Fibroblast of upper back skin (primary cell): ENCODE measurements at places on chromosomes 1 and 21.

DNA sequence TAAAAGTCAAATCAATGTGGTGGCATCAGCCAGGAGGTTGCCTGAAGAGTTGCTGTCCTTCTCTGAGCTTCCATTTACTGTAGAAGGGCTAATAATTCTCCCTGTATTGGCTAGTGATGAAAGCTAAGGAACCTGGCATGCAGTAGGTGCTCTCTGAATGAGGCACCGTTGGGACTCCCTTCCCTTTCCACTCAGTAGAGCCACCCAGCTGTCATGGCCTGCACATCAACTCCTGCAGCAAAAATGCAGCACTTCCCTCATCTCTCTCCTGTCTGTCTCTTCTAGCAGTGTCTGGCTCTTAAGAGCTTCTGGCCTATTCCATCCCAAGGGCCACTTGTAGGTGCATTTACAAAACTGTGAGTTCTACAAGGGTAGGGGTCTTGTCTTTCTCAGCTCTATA lies 369.0 kb downstream of the MATN1 start:
- DNase-seq: no peak

GRCh38 chr1:81912383-81912782 lies 111.6 kb downstream of the ADGRL2 start:
- no peak for DNase-seq

DNA sequence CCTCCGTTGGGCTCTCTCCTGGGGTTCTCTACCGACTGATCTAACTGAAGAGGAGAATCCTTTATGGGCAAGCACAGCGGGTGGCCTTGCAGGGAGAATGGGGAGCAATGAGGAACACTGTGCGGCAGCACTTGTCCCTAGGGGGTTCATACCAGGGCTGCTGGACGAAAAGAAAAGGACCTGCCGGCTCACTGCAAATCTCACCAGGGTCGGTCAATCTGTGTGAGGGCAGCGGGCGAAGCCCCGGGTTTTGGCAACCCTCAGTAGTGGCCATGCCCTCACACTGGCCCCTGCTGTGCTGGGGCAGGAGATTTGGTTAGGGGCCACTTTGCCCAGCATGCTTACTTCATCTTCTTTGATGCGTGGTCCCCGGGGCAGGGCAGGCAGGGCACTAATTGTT lies 5.9 kb downstream of the LHX9 start:
- DNase-seq: no peak

- no peak for DNase-seq
Measured at GRCh38 chr1:102032534-102032933, 35.8 kb upstream of the OLFM3 start.

DNA sequence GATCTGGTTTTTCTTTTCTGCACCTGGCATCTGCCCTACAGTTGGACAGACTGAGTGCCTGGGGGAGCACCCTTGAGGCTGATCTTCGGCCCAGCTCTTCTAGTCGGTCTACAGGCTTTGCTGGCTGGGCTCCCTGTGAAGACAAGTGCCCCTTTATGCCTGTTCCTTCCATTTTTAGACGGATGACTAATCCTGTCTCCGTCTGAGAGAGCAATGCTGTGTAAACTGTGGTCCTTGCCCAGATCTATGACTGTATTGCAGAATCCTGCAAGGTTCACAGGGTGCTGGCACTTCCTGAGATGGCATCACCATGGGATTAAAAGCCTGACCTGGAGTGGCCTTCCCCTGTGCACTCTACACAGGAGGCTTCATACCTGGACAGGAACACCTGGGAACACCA lies 47.6 kb upstream of the SAMD13 start:
- DNase-seq: peak; percentile 76

GRCh38 chr1:56375326-56375804 lies 204.0 kb downstream of the PLPP3 start:
- peak; percentile 63 for DNase-seq

GRCh38 chr21:34504595-34504994 lies 7.4 kb downstream of the KCNE1 start:
- no peak for DNase-seq

DNA sequence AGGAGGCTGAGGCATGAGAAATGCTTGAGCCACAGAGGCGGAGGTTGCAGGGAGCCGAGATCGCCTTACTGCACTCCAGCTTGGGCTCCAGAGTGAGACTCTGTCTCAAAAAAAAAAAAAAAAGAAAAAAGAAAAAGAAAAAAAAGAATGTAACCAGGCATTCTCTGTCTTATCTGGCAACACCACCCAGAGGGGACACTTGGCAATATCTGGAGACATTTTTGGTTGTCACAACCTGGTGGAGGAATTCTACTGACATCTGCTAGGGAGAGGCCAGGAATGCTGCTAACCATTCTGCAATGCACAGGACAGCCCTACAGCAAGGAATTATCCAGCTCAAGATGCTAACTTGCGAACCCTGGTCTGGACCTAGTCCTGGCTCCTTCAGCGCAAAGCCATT lies 2.3 kb upstream of the CNR2 start:
- no peak for DNase-seq

DNA sequence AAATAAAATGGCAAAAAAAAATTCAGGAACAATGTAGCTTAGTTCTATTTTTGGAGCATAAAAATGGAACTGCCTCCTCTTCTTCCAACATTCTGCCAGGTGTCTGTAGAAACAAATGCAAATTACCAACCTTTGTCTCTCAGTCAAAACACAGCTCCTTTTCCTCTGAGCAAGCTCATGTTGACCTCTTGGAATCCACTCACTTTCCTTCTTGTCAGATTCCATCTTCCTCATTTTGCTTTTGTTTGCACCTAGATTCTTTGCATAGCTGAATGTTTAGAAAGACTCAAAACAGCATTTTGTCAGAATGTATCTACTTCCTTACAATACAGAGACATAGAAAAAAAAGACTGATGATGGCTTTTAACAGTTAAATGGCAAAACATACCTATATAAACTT lies 178.2 kb downstream of the ADGRL2 start:
- DNase-seq: peak; percentile 16

DNA sequence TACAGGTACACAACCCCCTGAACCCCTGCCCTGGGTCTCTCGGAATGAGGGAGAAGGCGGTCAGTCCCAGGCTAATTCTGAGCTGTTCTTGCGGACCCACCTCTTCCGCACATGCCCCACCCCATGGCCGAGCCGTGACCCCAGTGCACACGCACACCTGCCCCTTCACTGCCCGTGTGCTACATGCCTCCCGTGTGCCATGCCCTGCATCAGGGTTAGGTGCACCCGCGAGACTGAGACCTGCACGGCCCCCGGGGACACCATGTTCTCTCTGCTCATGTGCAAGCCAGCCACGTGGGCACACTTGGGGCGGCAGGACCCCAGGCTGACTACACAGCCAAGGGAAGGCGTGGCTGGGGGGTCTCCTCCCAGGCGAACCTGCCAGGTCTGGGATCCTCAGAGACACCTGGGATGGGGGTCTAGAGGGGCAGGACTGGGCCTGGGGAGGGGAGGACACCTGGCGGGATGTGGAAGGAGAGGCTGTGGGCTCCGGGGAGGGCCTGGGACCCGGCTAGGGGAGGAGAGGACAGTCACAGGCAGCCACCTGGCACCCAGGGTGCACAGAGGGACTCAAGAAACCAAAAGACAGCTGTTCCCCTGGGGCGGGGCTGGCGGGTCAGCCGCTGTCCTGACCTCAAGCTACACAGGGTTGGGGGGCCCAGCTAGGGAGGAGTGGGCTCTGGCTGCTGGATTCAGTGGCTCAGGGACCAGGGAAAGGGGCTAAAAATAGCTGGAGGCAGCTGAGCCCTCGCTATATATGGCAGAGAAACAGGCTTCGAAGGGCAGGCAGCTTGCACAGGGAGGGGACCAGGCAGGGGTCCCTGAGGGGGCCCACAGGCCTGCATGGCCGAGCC lies 133.4 kb downstream of the CASZ1 start:
- no peak for DNase-seq

DNA sequence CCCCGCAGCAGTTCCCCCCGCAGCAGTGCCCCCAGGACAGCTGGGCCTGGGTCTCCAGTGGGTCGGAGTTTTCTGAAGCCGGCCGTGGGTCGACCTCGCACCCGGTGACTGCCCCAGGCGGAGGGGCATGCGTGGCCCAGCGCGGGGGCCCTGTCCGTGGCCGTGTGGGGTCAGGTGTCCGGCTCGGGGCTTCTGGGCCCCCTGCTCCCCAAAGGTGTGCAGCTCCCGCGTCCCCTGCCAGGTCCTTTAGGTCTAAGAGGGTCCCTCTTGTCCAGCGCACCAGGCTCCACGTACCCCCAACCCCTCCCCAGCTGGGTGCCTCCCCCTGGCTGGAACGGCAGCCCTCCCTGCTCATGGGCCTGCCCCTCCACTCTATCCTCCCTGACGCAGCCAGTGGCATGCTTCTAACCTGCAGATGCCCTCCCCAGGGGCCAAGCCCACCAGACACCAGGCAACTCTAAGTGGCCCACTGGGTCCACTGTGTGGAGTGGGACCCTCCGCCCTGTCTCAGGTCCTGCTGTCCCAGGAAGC lies 5.9 kb upstream of the HES4 start:
- DNase-seq: no peak

DNA sequence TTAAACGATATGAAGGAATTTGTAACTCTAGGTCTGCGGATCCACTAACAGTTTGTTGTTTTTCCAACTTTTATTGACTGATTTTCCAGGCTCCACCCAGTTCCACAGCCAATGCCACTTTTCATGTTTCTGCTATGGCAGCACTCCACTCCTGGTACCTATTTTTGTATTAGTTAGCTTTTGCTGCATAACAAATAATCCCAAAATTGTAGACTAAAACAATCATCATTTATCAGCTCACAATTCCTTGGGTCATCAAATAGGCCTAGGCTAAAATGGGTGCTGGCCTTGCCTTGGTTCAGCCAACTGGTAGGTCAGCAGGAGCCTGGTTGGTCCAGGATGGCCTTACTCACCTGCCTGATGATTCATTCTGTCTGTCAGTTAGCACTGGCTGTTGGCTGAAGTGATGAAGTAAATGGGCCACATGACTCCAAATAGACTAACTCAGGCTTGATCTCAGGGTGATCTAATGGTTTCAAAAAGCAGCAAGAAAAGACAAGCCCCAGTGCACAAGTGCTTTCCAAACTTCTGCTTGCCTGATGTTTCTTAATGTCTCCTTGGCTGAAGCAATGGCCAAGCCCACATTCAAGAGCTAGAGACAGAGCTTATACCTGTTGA lies 3.2 kb upstream of the C8B start:
- DNase-seq: no peak

DNA sequence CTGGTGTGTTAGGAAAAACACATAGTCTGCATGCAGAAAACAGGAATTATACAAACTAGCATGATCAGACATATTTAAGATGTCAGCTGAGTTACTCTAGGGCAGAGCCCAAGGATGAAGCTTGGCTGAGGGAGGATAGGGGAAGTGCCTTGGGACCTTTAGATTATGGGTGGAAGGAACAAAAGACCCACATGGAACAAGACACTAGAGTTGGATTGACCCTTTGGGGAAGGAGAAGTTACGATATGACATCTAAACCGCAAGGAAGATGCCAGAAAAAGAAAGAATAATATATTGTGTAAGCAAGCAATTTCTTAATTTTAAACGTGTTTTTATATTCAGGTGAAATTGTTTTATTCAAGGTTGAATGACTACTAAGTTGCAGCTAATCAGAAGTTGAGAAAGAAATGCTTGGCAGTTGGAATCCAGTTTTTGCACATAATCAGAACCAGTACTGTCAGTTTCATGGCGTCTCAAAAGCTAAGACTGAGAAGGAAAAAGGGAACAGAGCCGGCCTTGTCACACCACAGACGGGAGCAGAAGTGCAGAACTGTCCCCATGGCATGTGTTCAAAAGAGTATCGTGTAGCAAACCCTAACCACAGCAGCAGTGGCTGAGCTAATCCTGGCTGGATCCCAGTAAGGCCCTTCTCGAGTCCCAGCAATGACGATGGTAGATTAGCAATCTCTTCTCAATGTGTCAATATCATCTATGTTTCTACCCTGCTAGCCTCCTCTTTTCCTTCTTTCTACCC lies 31.2 kb upstream of the IFNAR2 start:
- DNase-seq: peak; percentile 16

DNA sequence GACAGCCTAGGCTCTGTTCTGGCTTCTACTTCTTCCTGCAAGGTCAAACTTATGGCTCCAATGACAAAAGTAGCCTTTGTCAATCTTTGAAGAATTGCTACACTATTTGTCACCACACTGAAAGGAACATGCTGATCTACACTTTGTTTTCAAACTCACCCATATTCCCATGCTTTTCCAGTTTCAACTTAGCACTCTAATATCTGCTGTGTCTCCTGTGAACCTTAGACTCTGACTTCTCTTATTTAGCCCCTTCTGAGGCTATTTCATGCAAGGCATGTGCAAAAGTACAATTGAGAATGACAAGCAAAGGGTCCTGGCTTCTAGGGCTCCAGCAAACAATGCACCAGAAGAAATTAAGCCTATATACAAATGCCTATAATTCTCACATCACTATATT lies 374.9 kb downstream of the VAV3 start:
- DNase-seq: no peak

GRCh38 chr1:47262787-47263413 lies 30.9 kb upstream of the TAL1 start:
- DNase-seq: peak; percentile 35

GRCh38 chr1:8591569-8591968 lies 225.9 kb downstream of the RERE start:
- DNase-seq: no peak

DNA sequence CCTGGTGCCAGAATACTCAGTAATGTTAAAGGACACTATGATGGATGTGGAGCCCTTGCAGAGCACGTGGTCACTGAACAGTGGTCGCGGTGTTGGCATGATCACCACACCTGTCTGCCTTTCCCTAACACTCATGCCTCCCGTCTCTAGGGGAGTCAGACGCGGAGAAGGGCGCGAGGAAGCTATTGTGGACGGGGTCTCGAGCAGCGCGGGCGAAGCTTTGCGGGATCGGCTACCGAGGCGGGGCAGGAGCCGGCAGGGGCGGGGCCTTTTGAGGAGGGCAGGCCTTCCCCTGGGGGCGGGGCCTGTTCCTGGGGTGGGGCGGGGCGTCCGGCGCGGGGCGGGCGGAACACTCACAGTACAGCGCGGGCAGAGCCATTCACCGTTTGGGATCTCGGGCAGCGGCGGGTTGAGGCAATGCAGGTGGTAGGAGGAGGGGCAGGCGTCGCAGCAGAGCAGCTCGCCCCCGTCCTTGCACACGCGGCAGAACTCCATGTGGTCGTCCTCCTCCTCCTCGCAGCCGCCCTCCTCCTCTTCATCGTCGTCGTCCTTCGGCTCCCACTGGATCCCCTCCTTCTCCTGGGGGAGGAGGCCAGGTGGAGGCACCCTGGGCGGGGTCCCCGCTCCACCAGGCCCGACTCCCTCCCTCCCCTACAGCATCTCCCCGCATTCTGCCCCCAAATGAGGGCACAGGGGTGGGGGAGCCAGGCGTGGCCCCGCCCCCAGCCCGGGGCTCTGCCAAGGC lies 31.5 kb downstream of the CHD5 start:
- DNase-seq: peak; percentile 2

GRCh38 chr1:182229921-182230491 lies 161.6 kb downstream of the GLUL start:
- peak; percentile 24 for DNase-seq

GRCh38 chr1:51172811-51173210 lies 63.3 kb upstream of the RNF11 start:
- no peak for DNase-seq

- no peak for DNase-seq
Measured at GRCh38 chr1:234611847-234612351, 1.9 kb upstream of the IRF2BP2 start.

DNA sequence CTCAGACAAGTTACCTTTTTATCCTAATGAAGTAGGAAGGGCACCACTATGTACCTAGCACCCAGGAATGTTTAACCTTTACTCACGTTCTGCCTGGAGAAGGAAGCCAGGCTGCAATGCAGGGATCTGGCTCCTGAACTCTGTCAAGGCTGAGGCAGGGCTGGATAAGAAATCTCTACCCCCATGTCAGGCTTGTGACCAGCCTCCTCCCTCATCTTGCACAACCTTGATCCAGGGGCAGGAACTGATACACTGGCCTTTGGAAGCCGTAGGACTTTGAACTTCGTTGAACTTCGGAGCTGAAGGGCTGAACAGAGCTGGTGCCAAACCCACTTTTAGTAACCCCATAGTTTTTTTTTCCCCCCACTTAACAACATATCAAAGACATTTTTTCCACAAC lies 8.0 kb upstream of the AKR1A1 start:
- DNase-seq: no peak
